ENCODE measurements at places on chromosomes 3 and 15.
A peak's percentile ranks its signal among the peaks of the same experiment; 100 is the strongest.

DNA sequence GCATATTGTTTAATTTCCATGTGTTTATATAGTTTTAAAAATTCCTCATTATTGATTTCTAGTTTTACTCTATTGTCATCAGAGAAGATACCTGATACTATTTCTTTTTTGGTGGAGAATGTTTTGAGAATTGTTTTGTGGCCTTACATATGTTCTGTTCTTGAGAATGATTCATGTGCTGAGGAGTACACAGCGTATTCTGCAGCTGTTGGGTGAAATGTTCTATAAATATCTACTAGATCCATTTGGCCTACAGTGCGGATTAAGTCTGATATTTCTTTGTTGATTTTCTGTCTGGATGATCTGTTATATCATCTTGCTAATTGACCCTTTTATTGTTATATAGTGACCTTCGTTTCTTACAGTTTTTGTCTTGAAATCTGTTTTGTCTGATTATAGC is 109.7 kb downstream of the UBE2E2 start:
- DNase-seq = no peak
- H3K36me3 ChIP-seq = no peaks in the 10 kb centered on the region
- H3K4me3 ChIP-seq = no peak overlapping the region
- no peak overlapping the region for H3K27ac ChIP-seq
- no peaks in the 10 kb centered on the region for H3K4me1 ChIP-seq

DNA sequence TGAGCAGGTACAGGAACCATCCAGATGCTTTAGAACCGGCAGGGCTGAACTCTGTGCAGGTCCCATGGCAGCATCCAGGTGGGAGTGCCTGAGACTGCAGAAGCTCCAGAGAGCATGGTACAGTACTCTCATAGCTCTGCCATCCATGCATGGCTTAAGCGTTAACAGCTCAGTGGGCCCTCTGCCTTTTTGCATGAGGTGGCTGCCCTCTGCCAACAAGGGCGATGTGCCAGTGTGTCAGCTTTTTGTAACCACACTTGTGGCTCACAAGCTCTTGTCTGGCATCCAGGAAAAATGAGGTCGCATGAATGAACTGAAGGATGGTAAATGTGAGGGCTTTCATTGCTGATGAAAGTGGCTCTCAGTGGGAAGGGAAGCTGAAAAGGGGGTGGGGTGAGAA is 950.1 kb downstream of the DIPK2A start:
- no peaks in the 10 kb centered on the region for H3K36me3 ChIP-seq
- no peaks in the 10 kb centered on the region for H3K4me1 ChIP-seq
- no peak overlapping the region for H3K4me3 ChIP-seq
- no peak for DNase-seq
- no peak overlapping the region for H3K27ac ChIP-seq

DNA sequence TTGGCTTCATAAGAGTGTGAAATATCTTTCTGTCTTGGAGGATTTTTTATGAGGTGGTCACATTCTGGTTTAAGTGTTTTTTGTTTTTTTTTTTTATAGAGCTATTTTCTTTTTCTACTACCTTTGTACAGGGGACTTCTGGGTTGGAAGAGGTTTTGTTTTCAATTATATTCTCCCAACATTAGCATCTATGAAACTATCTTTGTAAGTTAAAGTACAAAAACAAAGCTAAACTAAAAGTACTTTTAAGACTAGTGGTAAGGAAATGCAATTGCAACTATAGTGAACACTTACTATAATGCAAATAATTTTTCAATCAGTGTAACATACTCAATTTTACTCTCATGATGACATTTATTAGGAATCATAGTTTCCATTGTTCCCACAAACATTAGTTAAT is 688.2 kb downstream of the SI start:
- H3K4me3 ChIP-seq = no peak overlapping the region
- H3K27ac ChIP-seq = no peak overlapping the region
- H3K4me1 ChIP-seq = no peaks in the 10 kb centered on the region
- H3K36me3 ChIP-seq = no peaks in the 10 kb centered on the region
- DNase-seq = no peak

DNA sequence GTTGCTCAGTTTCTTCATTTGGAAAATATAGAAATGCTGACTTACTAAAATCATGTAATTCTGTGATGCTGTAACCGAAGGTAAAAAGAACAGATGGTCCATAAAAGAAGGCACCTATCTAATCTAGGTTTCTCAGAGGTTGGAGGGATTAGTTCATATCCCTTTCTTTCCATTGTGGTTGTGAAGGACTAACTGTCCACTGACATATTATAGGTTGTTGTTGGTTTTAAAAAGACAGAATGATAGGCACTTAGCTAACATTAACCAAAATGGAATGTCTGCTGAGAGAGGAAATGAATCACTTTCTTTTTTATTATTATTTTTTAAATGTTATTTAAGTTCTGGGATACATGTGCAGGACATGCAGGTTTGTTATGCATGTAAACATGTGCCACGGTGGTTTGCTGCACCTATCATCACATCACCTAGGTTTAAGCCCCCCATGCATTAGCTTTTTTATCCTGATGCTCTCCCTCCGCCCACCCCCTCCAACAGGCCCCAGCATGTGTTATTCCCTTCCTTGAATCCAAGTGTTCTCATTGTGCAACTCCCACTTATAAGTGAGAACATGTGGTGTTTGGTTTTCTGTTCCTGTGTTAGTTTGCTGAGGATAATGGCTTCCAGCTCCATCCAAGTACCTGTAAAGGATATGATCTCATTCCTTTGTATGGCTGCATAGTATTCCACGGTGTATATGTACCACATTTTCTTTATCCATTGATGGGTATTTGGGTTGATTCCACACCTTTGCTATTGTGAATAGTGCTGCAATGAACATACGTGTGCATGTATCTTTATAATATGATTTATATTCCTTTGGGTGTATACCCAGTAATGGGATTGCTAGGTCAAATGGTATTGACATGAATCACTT is 45.8 kb downstream of the ALDH1A2 start:
- H3K27me3 ChIP-seq = no peaks in the 10 kb centered on the region
- H3K36me3 ChIP-seq = no peaks in the 10 kb centered on the region
- no peaks in the 10 kb centered on the region for H3K4me1 ChIP-seq

- H3K27ac ChIP-seq = no peak overlapping the region
- H3K4me1 ChIP-seq = no peaks in the 10 kb centered on the region
- H3K4me3 ChIP-seq = no peak overlapping the region
- no peaks in the 10 kb centered on the region for H3K36me3 ChIP-seq
Observed at GRCh38 chr15:93462690-93463089, 373.7 kb upstream of the RGMA start.

DNA sequence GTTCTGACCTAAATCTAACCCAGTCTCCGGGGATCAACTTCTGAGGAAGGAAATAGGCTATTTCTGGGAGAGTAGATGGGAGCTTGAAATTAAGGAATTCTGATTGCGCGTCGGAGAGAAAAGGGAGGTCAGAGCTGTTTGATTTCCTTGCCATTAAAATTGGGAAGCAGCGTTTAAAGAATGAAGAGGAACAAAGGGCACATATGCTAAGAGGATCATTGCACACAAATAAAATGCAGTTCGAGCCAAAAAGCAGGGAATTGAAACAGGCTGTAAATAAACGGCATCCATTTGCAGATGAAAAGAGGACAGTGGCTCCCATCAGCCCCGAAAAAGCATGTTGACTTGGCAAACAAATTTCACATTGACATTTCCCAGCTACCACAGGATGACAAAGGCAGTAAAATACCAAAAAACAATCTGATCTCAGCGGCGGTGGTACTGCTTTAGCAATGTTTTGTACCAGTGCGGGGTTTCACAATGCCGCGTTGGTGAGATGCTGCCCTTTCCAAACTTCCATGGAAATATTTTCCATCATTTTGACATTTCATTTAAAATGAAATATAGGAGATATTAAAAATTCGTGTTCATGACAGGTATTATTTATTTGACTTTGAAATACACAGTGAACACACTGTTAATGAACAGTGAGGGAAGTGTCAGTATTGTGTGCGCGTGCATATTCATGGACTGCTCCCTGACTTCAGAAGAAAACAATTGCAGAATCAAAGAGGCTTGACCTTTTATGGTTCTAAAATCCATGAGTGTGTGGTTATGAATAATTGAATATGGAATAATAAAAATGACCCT is 108.8 kb downstream of the SQOR start:
- no peaks in the 10 kb centered on the region for H3K36me3 ChIP-seq
- no peaks in the 10 kb centered on the region for H3K27me3 ChIP-seq
- H3K4me1 ChIP-seq = no peaks in the 10 kb centered on the region
- no peak overlapping the region for H3K27ac ChIP-seq
- no peak overlapping the region for H3K4me3 ChIP-seq

- no peaks in the 10 kb centered on the region for H3K36me3 ChIP-seq
- H3K27me3 ChIP-seq = no peaks in the 10 kb centered on the region
- H3K4me3 ChIP-seq = no peak overlapping the region
- peak overlapping the region; percentile 45 for H3K27ac ChIP-seq
Observed at GRCh38 chr3:152193673-152194267, 75.0 kb upstream of the MBNL1 start.

- H3K27me3 ChIP-seq = no peaks in the 10 kb centered on the region
- H3K4me3 ChIP-seq = no peak overlapping the region
- no peaks in the 10 kb centered on the region for H3K36me3 ChIP-seq
Observed at GRCh38 chr3:146189519-146190173, 28.7 kb upstream of the PLOD2 start.

GRCh38 chr3:128591738-128592426 is 58.7 kb downstream of the RPN1 start:
- no peaks in the 10 kb centered on the region for H3K36me3 ChIP-seq
- H3K27ac ChIP-seq = no peak overlapping the region
- H3K27me3 ChIP-seq = no peaks in the 10 kb centered on the region

DNA sequence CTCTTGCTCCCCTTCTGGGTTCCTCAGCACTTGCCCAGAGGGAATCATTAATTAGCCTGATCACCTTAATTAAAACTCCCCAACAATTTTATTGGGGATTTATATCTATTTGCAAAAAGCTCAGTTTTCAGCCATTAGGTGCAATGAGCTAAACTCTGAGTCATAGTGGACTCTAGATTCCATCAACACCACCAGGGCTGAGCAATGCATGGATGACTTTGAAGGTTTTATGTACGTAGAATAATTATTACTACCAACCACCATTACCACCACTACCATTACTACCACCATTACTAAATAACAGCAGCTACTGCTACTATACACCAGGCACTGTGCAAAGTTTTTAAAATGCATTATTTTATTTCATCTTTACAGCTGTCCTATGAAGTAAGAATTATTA is 81.2 kb downstream of the ZNF621 start:
- no peaks in the 10 kb centered on the region for H3K36me3 ChIP-seq
- no peak overlapping the region for H3K4me3 ChIP-seq
- DNase-seq = no peak

All from colonic mucosa (tissue), 4 donors.